ENCODE measurements at places on chromosomes 13 and 19.
A peak's percentile ranks its signal among the peaks of the same experiment; 100 is the strongest.

GRCh38 chr19:4393947-4394590 is 6.3 kb downstream of the SH3GL1 start:
- no peak for DNase-seq

DNA sequence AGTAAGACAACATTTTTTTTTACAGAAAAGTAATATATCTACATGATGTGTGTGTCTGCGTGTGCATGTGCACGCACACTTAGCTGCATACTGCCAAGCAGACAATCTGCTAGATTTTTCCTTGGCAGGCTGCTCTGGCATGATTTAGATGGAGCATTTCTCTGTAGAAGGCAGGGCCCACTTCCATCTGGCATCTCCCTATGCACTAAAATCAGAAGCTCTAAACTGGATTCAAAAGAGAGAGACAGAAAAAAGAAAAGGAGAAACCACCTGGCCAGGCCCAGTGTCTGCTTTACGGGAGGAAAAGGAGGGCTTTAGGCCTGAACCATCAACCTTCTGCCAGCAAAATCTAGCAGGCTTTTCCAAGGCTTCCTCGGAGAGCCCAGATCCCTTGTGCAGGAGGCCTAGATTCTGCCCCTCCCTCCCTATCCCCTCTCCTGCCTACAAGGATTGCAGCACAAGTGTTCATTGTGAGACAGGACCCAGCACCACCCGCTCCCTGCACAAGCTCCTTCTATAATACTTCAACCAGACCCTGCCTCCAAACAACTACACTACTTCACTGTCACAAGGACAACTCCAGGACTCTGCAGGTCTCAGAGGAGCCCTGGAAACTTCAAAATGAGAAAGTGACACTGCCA is 99.3 kb downstream of the DOCK9 start:
- DNase-seq, result no peak

DNA sequence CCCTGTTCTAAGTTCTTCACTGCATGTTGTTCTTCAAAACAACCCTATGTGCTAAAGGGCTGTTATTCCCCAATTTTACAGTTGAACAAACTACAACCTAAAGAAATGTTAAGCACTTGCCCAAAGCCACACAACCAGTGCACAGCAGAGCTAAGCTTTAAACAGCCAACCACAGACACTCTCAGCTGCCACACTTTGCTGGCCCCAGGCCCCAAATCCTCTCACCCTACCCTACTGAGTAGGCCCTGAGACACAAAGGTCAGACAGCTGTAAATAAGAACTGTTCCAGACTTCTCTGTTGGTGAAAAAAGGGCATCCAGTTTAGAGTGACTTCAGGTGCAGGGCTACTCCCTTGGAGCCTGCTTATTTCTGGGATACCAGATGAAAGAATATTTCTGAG is 30.0 kb downstream of the GRIK5 start:
- DNase-seq, result no peak

GRCh38 chr13:94182185-94182761 is 297.2 kb downstream of the DCT start:
- no peak for DNase-seq

DNA sequence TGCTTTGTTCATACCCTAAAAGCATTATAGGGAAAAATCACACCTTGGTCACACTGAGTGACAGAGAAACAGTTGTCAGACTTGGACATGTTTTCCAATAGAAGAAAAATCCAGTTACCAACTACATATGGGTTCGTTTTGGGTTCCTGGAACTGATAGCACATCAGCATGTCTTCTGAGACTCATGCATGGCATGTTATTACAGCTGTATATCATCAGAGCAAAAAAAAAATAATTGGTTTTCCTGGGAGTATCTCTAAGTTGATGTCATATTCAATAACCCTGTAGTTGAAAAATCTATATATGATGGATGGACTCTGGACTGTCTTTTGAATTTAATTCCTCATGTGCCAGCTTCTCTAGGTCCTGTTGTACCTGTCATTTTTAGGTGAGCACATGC is 211.6 kb downstream of the DNAJC15 start:
- DNase-seq, result peak; percentile 29

- DNase-seq, result no peak
Observed at GRCh38 chr13:62185631-62186255, 770.1 kb upstream of the PCDH20 start.

DNA sequence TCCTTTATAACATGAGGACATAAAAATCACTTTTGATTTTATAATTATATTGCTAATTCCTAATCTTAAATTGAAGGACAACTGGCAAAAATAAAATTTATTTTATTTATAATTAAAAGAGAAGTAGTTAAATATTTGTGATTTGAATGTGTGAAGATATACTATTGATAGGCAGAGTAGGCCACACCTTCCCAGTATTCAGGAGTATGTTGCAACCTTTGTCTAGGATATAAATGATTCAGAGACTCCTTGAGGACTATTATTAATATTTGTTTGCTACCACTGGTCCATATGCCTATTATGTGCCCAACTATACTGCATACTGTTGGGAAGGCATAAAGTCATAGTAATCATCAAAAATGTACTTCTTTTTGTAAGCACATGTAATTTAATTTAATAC is 94.2 kb downstream of the CDADC1 start:
- DNase-seq, result no peak

DNA sequence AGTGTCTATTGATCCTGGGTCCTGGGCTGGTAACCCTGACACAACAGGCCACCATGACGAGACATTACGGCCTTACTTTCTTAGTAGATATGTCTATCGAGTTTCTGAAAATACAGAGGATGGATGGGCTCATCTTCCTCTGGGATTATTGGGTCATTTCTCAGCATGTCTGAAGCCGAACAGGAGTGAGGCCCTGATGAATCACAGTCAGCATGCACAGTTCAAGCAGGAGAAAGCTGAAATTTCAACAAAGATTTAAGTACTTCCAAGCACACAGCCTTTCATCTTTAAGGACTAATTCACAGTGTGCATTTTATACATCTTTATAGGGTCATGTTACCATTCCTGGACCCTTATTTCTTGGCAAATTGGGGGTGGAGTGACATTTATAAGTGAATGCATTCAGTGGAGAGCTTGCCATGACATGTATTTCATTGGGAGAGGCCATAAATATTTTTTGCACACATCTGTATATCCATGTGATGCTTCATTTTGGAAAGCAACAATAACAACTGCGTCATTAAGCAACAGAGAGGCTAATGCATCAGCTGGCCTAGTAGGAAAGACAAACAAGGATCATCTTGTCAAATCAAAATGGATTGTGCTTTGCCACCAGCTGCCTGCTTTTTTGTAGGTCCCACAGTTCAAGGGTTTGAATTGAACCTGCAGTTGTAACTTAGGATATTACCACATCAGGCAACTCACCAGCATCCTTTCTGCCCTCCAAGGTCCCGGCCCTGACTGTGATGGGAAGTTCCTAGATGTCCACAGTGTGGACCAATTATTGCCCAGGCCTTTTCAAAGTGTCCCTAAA is 143.5 kb downstream of the DNAJC15 start:
- no peak for DNase-seq

- DNase-seq, result no peak
Observed at GRCh38 chr13:99028890-99029289, 51.0 kb upstream of the DOCK9 start.

DNA sequence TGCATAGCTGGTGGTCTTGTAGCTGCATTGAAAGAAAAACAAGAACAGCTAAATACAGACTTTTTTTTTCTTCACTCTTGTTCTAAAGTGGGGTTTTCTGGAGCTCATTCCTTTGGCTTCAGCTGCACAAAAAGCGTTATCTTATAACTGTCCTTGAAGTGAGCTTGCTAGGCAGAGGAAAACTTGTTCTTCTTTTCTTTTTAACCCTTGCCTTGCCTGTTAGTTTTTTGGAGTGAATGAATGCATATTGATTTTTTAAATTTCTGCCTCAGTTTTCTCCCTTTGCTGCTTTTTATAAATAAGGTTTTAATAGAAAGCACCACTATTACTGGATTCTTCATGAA is 1.5 kb downstream of the ZNF765 start:
- no peak for DNase-seq

DNA sequence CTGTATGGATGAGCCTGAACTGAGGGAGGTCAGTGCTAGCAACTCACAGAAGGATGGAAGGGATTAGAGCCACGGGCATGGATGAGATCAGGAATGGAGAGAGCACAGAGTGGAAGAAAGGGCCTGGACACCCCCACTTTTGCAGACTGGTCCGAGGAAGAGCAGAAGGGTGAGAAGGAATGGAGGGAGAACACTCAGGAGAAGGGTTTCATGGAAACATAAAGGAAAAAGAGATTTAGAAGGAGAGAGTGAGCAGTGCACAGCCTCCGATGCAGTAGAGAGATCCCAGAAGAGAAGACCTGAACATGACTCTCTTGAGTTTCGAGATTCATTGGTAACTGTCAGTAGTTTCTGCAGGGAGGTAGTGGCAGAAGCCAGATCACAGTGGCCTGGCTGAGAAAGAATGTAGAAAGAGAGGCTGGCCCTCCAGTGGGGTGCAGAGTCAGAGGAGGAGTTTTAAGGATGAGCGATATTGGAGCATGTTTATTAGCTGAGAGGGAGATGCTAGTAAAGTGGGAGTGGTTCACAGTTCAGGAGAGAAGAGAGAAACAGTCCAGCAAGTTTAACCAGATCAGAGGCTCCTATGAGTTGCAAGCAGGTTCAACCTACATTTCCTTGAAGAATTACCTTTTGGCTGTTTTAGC is 108.9 kb downstream of the ZAR1L start:
- DNase-seq, result no peak

GRCh38 chr13:76720416-76720815 is 165.8 kb downstream of the KCTD12 start:
- DNase-seq, result no peak

- DNase-seq, result no peak
Observed at GRCh38 chr13:94121686-94122085, 357.8 kb downstream of the DCT start.

DNA sequence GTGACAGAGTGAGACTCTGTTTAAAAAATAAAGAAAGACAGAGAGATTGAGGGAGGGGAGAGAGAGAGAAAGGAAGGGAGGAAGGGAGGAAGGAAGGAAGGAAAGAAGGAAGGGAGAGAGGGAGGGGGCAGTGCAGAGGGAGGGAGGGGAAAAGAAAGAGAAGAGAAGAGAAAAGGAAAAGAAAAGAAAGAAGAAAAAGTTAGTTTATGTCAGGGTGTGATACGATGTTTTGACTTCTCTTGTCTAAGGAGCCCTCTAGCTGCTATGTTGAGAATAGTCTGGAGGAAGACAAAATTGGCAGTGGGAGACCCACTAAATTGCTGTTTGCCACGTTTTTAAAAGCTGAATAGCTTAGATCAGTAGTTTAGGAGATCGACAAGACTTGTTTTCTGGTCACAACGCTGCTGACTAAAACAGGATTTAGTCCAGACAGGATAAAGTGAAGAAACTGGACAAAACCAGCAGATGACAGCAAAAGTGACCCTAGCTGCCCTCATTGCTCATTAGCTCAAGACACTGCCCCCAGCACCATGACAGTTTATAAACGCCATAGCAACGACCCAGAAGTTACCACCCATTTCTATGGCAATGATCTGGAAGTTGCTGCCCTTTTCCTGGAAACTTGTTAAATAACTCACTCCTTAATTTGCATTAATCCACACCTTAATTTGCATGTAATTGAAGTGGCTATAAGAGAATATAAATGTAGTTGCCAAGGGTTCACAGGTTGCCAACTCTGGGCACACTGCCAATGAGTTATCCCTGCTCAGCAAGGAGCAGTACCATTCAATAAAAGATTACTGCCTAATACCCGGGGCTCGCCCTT is 11.1 kb downstream of the TEX101 start:
- peak; percentile 10 for DNase-seq

DNA sequence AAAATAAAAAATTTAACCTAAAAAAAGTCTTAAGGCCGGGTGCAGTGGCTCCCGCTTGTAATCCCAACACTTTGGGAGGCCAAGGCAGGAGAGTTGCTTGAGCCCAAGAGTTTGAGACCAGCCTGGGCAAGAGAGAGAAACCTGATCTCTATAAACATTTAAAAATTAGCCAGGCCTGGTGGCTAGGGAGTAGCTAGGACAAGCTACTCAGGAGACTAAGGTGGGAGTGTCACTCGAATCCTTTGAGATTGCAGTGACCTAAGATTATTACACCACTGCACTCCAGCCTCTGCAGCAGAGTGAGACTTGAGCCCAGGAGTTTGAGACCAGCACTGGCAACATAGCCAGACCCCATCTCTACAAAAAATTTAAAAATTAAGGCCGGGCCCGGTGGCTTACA is 1.1 kb downstream of the CCDC97 start:
- no peak for DNase-seq

GRCh38 chr19:49579193-49579592 is 1.2 kb downstream of the NOSIP start:
- no peak for DNase-seq

DNA sequence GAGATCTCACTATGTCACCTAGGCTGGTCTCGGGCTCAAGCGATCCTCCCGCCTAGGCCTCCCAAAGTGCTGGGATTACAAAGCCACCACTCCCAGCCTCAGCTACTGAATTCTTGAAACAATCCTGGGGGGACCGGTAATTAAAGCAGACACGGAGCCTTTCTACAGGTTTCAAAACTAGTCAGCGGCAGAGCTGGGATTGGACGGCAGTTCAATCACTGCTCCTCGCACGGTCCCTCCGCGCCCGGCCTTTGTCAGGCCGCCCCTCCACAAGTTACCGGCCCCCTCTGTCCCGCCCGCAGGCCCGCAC is 229 bp downstream of the BORCS8 start:
- DNase-seq, result no peak

DNA sequence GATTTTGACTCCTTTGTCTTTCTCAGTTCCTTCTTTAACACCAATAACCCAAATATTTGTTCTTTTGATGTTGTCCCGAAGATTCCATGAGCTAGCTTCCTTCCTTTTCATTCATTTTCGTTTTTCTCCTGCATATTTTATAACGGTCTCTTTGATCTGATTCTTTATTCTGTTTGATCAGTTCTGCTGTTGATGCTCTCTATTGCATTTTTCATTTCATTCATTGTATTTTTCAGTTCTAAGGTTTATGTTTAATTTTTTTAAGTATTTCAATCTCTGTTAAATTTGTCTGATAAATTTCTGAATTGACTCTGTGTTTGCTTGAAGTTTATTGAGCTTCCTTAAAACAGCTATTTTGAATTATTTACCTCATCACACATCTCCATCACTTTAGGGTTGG is 68.4 kb upstream of the LRCH1 start:
- DNase-seq, result no peak

DNA sequence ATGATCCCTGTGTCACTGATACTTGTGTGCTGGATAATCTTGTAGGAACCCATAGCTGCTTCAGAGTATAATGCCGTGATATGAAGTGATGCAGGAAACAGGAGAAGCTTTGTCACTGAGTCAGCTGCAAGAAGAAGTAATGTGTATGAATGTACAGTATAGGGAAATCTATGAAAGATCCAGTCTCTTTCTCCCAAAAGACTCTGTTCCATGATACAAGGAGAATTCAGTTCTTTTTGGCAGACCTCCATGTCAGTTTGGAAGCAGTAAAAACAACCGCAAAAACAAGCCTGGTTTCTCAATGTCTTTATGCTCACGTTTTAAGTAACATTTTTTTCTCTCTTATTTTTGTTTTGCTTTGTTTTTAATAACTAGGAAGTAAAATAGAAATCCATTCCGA is 33.9 kb downstream of the PCDH17 start:
- DNase-seq, result no peak

Measured in fibroblast of the conjunctiva (primary cell).